ENCODE measurements at places on chromosomes 7 and 10.

DNA sequence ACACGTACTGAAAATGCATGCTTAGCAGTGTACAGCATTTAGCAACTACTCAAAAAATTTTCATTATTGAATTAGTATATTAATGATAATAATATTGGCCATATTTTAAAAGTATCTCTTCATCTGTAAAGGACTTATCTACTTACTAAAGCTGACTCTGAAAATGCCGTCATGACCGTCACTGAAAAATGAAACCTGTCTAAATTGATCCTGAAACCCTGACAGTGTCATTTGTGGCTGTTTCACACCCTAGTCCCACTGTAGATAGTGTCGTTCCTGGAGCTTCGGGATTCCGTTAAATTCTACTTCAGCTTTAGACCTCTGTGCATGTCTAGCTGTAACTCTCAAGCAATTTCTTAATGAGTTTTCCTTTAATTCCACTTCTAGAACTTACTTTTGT is 35.8 kb upstream of the EZH2 start:
- no peak for DNase-seq

GRCh38 chr10:12833451-12833850 is 168.1 kb downstream of the CCDC3 start:
- DNase-seq = no peak

GRCh38 chr7:112987171-112987570 is 99.5 kb downstream of the GPR85 start:
- DNase-seq = no peak

DNA sequence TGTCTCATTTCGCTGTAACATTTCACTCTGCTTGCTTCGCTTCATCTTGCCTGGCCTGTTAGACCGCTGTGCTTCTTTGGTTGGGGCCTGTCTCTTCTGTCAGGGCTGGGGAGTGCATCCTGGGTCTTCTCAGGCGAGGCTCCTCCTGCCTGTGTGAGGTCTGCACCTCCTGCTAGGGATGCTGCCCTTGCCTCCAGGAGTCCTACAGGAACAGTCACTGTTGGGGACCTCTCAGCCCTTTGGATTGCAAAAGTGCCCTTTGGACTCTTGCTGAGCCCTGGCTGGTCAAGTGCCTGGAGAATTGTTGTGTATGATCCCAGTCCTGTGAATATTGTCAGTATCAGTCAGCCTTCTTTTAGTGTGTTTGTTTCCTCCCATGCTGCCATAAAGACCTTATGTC is 84.1 kb downstream of the MDFIC start:
- no peak for DNase-seq

GRCh38 chr10:88082806-88083596 is 219.6 kb downstream of the PTEN start:
- no peak for DNase-seq

DNA sequence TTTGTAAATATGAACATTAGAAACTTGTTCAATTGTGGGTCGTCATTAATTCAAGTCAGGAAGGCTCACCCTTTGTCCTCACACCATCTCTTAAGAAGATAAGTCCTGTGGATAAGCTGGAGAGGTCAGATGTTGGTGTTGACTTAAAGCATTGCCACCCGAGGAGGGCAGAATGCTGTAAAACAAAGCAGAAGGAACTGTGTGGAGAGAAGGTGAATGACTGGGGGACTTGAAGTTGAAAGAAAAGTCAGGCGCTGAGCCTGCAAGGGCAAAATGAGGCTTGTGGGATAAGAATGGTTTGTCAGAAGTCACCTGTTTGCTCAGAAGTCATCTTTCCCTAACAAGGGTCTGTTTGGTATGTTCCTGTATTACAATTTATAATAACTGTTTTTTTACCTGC is 9.1 kb downstream of the RPA3 start:
- no peak for DNase-seq

- no peak for DNase-seq
These were observed 17.3 kb downstream of the ANTXRL start for GRCh38 chr10:46304062-46304461.

GRCh38 chr7:94439893-94440381 is 45.2 kb downstream of the COL1A2 start:
- no peak for DNase-seq

GRCh38 chr7:2964208-2964607 is 79.5 kb downstream of the CARD11 start:
- DNase-seq = no peak

- DNase-seq = no peak
These were observed 623.9 kb upstream of the FOXK1 start for GRCh38 chr7:4058158-4058557.

- DNase-seq = no peak
These were observed 146.7 kb downstream of the SEM1 start for GRCh38 chr7:96562966-96563365.

- no peak for DNase-seq
These were observed 21.6 kb upstream of the ATP6V0A4 start for GRCh38 chr7:138819625-138820024.

GRCh38 chr7:66522518-66522917 is 106.2 kb upstream of the KCTD7 start:
- DNase-seq = no peak

- no peak for DNase-seq
These were observed 115.8 kb downstream of the SORBS1 start for GRCh38 chr10:95445223-95445836.

DNA sequence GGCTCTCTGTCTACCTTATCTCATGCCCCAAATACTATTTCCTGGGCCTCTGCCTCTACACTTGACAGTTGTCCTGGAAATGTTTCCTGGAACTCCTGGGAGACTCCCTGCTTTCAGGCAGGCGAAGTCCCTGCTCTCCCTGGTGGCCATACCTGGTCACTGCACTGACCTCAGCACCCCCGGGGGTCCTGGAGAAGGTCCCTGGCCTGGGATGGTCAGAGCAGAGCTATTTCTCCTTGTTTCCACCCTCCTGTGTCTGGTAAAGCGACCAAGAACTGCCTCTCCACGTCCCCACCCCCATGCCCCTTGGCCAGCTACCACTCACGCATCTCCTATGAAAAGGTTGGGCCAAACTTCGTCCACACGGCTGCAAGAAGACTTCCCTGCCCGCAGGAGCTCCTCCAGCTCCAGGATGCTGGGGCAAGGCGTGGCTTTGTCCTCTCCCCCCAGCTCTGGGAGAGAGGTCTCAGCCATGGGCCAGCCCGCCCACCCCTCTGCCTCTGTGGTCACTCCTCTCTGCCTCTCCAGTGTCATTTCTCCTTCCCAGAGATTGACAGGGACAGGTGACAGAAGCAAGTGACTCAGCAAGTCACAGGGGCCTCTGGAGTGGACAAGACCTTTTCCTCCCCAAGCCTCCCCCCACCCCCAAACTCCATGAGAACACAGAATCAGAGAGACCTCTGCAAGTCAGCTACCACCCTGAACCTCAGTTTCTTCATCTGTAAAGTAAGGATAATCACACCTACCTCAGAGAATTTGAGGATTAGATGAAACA is 2.6 kb upstream of the SAMD8 start:
- no peak for DNase-seq

DNA sequence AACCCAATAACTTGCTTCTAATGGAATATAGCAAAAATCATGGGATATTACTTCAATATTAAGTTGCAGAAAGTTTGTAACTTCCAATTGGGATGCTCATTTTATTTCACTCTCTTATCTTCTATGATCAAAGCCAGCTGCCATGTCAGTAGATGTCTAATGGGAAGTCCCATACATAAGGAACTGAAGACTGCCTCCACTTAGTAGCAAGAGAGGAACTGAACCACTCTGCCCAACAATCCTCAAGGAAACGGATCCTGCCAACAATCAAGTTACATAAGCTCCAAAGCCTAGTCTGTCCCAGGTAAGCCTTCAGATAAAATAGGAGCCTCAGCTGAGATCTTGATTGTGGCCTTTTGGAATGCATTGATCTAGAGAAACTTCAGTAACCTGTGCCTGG is 431.5 kb upstream of the PCDH15 start:
- no peak for DNase-seq

DNA sequence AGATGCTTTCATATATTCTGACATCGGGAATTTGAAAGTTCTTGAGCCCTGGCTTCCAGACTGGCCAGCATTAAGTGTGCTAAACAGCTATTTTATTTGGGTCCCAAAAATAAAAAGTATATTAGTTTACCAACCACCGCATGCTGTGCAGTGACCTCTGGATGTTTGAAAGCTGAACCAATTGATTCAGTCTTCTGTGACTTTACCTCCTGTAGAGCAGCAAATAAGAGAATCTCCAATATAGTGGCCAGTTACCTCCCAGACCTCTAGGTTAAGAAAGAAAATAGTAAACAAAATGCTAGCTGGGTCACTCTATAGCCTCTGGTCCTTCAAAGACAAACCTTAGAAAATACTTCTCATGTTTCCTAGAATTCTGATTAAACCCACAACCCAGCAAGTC is 424.6 kb upstream of the NFE2L3 start:
- no peak for DNase-seq

- no peak for DNase-seq
These were observed 38.2 kb downstream of the ESYT2 start for GRCh38 chr7:158791107-158791506.

- peak; percentile 17 for DNase-seq
These were observed 42.3 kb downstream of the NOC3L start for GRCh38 chr10:94320285-94320914.
